ENCODE measurements at places on chromosomes 3 and 15. TPM values are rescaled to one million over a fixed set of nuclear protein-coding genes. Genes with fewer than 3 reads are reported as not detected.

The MUSTN1 gene
- total RNA-seq = 2.5 TPM

The ACVR2B gene
- total RNA-seq = 5.8 TPM

The PLEKHO2 gene
- 22.2 TPM for total RNA-seq

The ONECUT1 gene
- total RNA-seq = not detected

The GOLGA8R gene
- total RNA-seq = 2.5 TPM

The ITIH4 gene
- total RNA-seq = 16.5 TPM

The POPDC2 gene
- total RNA-seq = 3.8 TPM

The HDAC11 gene
- 1.8 TPM for total RNA-seq

The WDR72 gene
- not detected for total RNA-seq

The THSD4 gene
- not detected for total RNA-seq

The UROC1 gene
- not detected for total RNA-seq

The XCR1 gene
- not detected for total RNA-seq

The SLC12A1 gene
- total RNA-seq = not detected

The GPR27 gene
- 0.46 TPM for total RNA-seq

The EPB42 gene
- total RNA-seq = not detected

The AAGAB gene
- total RNA-seq = 36.8 TPM

The FEZF2 gene
- not detected for total RNA-seq

The TTLL13 gene
- total RNA-seq = 0.34 TPM

The IGF2BP2 gene
- total RNA-seq = 0.24 TPM

The SCAMP5 gene
- 0.24 TPM for total RNA-seq

The MAPKAPK3 gene
- 161 TPM for total RNA-seq

The ALDH1A2 gene
- not detected for total RNA-seq

The CDHR4 gene
- not detected for total RNA-seq

The SV2B gene
- total RNA-seq = 0.26 TPM

The COL6A5 gene
- not detected for total RNA-seq

The TP63 gene
- 0.22 TPM for total RNA-seq
